Cardiac muscle cell (in vitro differentiated cells and primary cell): ENCODE measurements at places on chromosomes 13 and 19. TPM values are rescaled to one million over a fixed set of nuclear protein-coding genes. Genes with fewer than 3 reads are reported as not detected.

MEIOSIN gene
- 0.11 and 0.33 TPM in 2 replicates for total RNA-seq

- no peak overlapping the region for H3K4me3 ChIP-seq
- no peaks in the 10 kb centered on the region for H3K36me3 ChIP-seq
- H3K27me3 ChIP-seq: no peaks in the 10 kb centered on the region
- DNase-seq: no peak
- H3K4me1 ChIP-seq: peaks cover 21% of the 10 kb centered on the region
Measured at GRCh38 chr19:50509366-50509765, 1.6 kb downstream of the JOSD2 start.

DNA sequence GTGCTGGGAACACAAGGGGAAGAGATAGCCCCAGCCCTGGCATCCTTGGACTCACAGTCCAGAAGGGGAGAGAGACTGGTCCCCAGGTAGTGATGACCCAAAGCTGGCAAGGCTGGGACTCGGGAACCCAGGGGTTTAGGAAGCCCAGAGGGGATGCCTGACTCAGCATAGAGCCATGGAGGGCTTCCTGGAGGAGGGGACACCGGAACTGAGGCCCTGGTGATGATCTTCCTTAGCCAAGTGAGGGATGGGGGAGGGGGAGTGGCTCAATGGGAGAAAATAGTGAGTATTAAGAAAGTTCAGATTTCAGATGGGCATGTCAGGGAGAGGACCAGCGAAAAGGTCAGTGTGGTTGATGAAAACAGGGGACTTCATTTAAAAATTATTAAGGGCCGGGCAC is 26.8 kb downstream of the EXOC3L2 start:
- H3K4me3 ChIP-seq: no peak overlapping the region
- H3K36me3 ChIP-seq: no peaks in the 10 kb centered on the region
- H3K27ac ChIP-seq: no peak overlapping the region
- DNase-seq: no peak
- no peaks in the 10 kb centered on the region for H3K4me1 ChIP-seq
- H3K27me3 ChIP-seq: peaks cover 76% of the 10 kb centered on the region

- no peak overlapping the region for H3K27ac ChIP-seq
- no peak overlapping the region for H3K4me3 ChIP-seq
- no peaks in the 10 kb centered on the region for H3K36me3 ChIP-seq
- H3K4me1 ChIP-seq: peaks cover 11% of the 10 kb centered on the region
- DNase-seq: no peak
Measured at GRCh38 chr13:21461131-21461530, 2.0 kb upstream of the ZDHHC20 start.

- peaks cover 15% of the 10 kb centered on the region for H3K27me3 ChIP-seq
- no peak overlapping the region for H3K4me3 ChIP-seq
- H3K4me1 ChIP-seq: peaks cover 21% of the 10 kb centered on the region
- no peak for DNase-seq
- no peaks in the 10 kb centered on the region for H3K36me3 ChIP-seq
- H3K27ac ChIP-seq: no peak overlapping the region
Measured at GRCh38 chr13:44801990-44802389, 187.3 kb downstream of the NUFIP1 start.

FGF14 gene
- not detected in 2 replicates for total RNA-seq

DNA sequence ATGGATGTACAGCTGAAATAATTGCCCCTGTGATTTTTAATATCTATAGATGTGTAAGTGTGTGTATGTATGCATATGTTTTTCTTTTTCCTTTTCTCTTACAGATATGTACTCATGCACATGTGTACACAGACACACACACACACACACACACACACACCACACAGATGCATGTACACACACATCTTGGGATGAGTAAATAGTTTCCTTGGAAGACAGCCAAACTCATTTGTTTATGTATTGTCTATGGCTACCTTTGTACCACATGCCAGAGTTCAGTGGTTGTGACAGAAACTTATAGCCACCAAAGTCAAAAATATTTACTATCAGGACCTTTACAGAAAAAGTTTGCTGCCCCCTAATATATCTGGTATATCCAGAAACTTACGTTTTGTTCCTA is 192.6 kb downstream of the MAB21L1 start:
- H3K27me3 ChIP-seq: no peaks in the 10 kb centered on the region
- no peak overlapping the region for H3K27ac ChIP-seq
- H3K4me1 ChIP-seq: peaks cover 13% of the 10 kb centered on the region
- H3K36me3 ChIP-seq: no peaks in the 10 kb centered on the region
- H3K4me3 ChIP-seq: no peak overlapping the region

- H3K27ac ChIP-seq: no peak overlapping the region
- H3K27me3 ChIP-seq: no peaks in the 10 kb centered on the region
- no peaks in the 10 kb centered on the region for H3K4me1 ChIP-seq
- no peak overlapping the region for H3K4me3 ChIP-seq
- no peaks in the 10 kb centered on the region for H3K36me3 ChIP-seq
Measured at GRCh38 chr13:88031980-88032559, 360.9 kb downstream of the SLITRK5 start.

- peak overlapping the region; percentile 39 for H3K27ac ChIP-seq
- no peak overlapping the region for H3K4me3 ChIP-seq
- H3K4me1 ChIP-seq: peaks cover 8% of the 10 kb centered on the region
- peaks cover 7% of the 10 kb centered on the region for H3K36me3 ChIP-seq
- H3K27me3 ChIP-seq: no peaks in the 10 kb centered on the region
Measured at GRCh38 chr19:45139286-45140143, 21.3 kb downstream of the NKPD1 start.

PCDH20 gene
- total RNA-seq: 7.3 and 12.6 TPM in 2 replicates

ZNF569 gene
- total RNA-seq: 5.7 and 7.7 TPM in 2 replicates

GRCh38 chr19:4068047-4068966 is 1.6 kb upstream of the ZBTB7A start:
- H3K4me3 ChIP-seq: peak overlapping the region; percentile 89
- peaks cover 3% of the 10 kb centered on the region for H3K4me1 ChIP-seq

DCT gene
- 0.18 TPM in 2 replicates for total RNA-seq

DNA sequence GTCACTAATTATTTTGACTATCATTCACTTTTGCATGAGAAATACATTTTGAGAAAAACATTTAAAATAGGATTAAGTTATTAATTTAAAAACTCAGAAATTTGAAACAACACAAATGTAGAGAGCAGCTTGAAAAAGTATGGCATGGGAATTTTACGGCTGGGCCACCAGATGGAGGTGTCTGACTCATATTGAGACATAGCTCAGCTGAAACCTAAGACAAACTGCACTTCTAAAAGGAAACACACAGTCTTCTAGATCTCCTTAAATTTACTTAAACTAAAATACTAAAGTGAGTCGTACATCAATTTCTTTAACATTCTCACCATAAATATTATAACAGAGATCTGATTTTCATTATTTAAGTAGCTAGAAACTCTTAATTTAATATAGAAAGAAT is 41.9 kb upstream of the POSTN start:
- H3K4me3 ChIP-seq: no peak overlapping the region
- DNase-seq: peak; percentile 89
- no peaks in the 10 kb centered on the region for H3K36me3 ChIP-seq

GRCh38 chr13:94585543-94586101 is 10.3 kb downstream of the TGDS start:
- peaks cover 24% of the 10 kb centered on the region for H3K36me3 ChIP-seq
- no peak overlapping the region for H3K4me3 ChIP-seq
- H3K4me1 ChIP-seq: no peaks in the 10 kb centered on the region
- no peak for DNase-seq
- no peaks in the 10 kb centered on the region for H3K27me3 ChIP-seq
- H3K27ac ChIP-seq: no peak overlapping the region

DNA sequence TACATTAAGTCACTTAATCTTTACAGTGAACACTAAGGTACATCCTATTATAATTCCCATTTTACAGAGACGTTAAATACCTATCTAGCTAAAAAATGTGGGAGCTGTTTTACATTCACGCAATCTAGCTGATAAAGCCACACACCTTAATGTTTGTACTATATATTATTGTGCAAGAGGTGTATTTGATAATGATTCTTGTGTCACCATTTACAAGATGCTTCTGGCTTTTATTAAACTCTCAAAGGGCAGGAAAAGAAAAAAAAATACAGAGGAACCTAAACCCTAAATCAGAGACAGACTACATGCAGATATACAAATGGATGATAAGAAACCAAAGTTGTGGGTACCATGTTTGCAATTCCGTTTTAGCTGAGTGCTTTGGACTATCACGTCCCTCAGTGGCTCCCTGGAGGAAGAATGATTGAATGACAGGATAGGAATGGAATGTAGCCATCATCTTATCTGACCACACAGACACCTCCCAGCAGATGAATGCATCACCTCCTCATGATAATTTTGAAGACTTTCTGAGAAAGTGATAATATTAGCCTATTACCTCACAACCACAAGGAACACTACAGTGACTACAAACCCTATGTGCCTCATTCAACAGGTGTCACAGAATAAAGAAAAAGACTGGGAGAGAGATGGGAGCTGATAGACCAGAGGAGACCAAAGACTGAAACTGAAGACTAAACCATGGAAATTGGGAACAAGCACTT is 230.5 kb upstream of the SERP2 start:
- peaks cover 22% of the 10 kb centered on the region for H3K4me1 ChIP-seq
- no peaks in the 10 kb centered on the region for H3K27me3 ChIP-seq
- peak overlapping the region; percentile 26 for H3K4me3 ChIP-seq
- no peak overlapping the region for H3K27ac ChIP-seq
- DNase-seq: peak; percentile 29
- no peaks in the 10 kb centered on the region for H3K36me3 ChIP-seq

DNA sequence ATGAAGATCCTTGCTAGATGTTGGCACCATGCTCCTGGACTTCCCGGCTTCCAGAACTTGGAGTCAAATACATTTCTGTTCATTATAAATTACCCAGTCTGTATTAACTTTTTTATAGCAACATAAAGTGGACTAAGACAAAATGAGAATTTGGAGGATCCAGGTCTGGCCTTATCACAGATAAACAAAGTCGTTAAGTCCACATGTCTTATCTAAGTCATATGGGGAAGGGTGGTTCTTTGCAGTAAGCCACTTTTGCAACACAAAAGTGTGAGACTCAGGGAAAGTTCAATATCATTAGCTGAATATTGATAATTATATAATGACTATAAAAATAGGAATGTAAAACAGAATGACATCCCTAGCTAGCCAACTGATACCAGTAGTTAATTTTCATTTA is 91.6 kb upstream of the SIAH3 start:
- H3K36me3 ChIP-seq: no peaks in the 10 kb centered on the region
- H3K4me3 ChIP-seq: no peak overlapping the region
- no peak for DNase-seq

GRCh38 chr19:56637976-56638555 is 4.9 kb upstream of the SMIM17 start:
- no peak overlapping the region for H3K4me3 ChIP-seq
- peak; percentile 80 for DNase-seq
- no peaks in the 10 kb centered on the region for H3K4me1 ChIP-seq
- H3K27ac ChIP-seq: no peak overlapping the region
- H3K36me3 ChIP-seq: no peaks in the 10 kb centered on the region
- H3K27me3 ChIP-seq: no peaks in the 10 kb centered on the region

GRCh38 chr19:35907377-35907745 is 734 bp downstream of the TYROBP start:
- no peaks in the 10 kb centered on the region for H3K36me3 ChIP-seq
- H3K27me3 ChIP-seq: no peaks in the 10 kb centered on the region
- peaks cover 12% of the 10 kb centered on the region for H3K4me1 ChIP-seq
- peak overlapping the region; percentile 16 for H3K27ac ChIP-seq

DNA sequence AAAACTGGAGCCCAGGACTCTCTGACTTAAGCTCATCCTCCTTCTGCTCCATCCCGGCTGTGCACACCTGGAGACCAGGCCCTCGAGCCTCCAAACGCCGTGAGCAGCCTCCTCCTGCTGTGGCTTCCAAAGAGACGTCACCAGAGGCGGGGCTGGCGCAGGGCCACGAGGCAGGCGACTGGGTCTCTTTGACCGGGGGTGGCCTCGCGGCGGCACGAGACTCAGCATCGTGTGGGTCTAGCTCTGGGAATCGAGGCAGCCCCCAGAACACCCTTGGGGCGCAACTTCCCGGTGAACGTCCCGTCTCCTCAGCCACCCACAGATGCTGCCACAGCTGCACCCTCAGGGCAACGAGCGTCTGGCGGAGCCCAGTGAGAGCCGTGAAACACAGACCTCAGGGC is 22.8 kb downstream of the RASA3 start:
- no peaks in the 10 kb centered on the region for H3K36me3 ChIP-seq
- H3K4me3 ChIP-seq: no peak overlapping the region
- no peaks in the 10 kb centered on the region for H3K27me3 ChIP-seq
- no peak overlapping the region for H3K27ac ChIP-seq

- peak; percentile 60 for DNase-seq
- no peaks in the 10 kb centered on the region for H3K27me3 ChIP-seq
- no peak overlapping the region for H3K4me3 ChIP-seq
- H3K36me3 ChIP-seq: no peaks in the 10 kb centered on the region
- no peak overlapping the region for H3K27ac ChIP-seq
- no peaks in the 10 kb centered on the region for H3K4me1 ChIP-seq
Measured at GRCh38 chr19:771332-771785, 20.4 kb downstream of the MISP start.

DNA sequence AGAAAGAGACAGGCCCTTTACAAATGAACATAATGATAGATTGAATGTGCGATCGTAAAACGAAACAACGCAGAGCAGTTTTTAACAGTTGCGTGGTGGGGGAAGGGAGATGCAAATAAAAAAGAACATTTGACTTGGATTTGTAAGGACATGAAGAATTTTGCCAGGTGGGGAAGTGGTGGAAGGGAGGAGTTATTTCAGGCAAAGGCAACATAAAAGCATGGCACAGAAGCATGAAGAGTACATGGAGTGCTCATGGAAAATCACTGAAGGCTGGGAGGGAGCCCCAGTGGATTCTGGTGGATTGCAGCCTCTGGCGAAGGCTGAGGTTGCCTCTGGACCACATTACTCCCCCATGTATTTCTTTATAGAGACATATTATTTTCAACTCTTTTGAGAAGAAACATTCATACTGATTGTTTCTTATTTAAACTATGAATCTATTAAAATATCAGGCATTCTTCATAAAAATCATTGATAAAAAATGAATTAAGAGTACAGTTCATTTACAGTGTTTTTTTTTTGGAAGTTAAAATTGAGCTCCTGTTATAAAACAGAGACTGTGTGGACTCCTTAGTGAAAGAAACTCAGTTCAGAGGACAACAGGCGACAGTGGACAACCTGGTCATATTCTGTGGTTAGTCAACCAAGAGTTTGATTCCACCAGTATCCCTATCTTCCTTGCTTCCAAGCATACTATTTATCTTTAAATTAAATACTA is 57.5 kb downstream of the STARD13 start:
- H3K4me3 ChIP-seq: no peak overlapping the region
- DNase-seq: no peak
- no peaks in the 10 kb centered on the region for H3K36me3 ChIP-seq
- no peaks in the 10 kb centered on the region for H3K27me3 ChIP-seq
- H3K27ac ChIP-seq: no peak overlapping the region
- peaks cover 40% of the 10 kb centered on the region for H3K4me1 ChIP-seq

- no peak for DNase-seq
- no peak overlapping the region for H3K4me3 ChIP-seq
- peaks cover 7% of the 10 kb centered on the region for H3K36me3 ChIP-seq
- no peaks in the 10 kb centered on the region for H3K27me3 ChIP-seq
- H3K27ac ChIP-seq: no peak overlapping the region
- peaks cover 17% of the 10 kb centered on the region for H3K4me1 ChIP-seq
Measured at GRCh38 chr19:50516456-50516855, 2.7 kb upstream of the ASPDH start.

- H3K4me3 ChIP-seq: no peak overlapping the region
- DNase-seq: peak; percentile 27
- peaks cover 25% of the 10 kb centered on the region for H3K27me3 ChIP-seq
- no peak overlapping the region for H3K27ac ChIP-seq
- peaks cover 3% of the 10 kb centered on the region for H3K4me1 ChIP-seq
- no peaks in the 10 kb centered on the region for H3K36me3 ChIP-seq
Measured at GRCh38 chr13:43880926-43881325, 1.2 kb downstream of the LACC1 start.
